ENCODE measurements at places on chromosomes 2 and 18. TPM values are rescaled to one million over a fixed set of nuclear protein-coding genes. Genes with fewer than 3 reads are reported as not detected.

- DNase-seq = no peak
Observed at GRCh38 chr2:55618025-55618274, 528 bp upstream of the PPP4R3B start.

- DNase-seq = no peak
Observed at GRCh38 chr18:9688036-9688741, 19.9 kb upstream of the RAB31 start.

DNA sequence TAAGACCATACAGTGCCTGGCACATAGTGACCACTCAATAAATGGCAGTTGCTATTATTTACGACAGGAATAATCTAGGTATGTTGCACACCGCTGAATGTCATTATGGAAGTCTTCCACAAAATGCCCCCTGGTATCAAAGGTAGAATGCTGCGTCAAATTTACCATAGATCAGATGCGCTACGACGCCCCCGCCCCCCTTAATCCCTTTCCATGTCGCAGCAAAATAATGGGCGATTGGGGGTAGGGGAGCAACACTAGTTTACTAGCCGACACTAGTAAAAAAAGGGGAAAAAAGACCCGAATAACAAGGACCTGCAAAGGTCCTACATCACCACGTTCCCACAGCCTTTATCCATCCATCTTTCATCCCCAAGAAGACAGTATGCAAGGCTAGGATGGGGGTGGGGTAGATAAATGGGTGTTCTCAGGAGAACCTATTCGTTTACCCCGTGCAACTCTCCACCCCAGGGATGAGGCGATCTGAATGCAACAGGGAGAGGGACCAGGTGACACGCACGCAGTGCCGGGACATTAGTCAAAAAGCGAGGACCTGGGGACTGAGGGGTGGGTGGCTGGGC is 455 bp downstream of the PREPL start:
- DNase-seq = no peak

DNA sequence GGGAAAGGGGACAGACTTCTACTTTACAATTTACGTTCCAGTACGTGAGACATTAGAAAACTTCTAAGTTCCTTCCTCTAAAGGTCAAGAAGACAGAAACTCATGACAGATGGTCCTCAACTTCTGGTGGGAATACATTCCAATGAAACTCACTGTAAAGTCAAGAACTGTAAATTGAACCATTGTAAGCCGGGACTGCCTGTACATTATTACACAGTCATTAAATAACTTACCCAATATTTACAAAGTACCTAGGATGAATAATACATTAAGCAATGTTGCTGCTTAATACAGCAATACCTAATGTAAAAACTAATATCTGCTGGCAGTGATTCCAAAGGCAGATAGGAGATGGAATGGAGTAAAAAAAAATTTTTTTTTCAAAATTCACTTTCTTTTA is 51.9 kb downstream of the CDH2 start:
- no peak for DNase-seq

DNA sequence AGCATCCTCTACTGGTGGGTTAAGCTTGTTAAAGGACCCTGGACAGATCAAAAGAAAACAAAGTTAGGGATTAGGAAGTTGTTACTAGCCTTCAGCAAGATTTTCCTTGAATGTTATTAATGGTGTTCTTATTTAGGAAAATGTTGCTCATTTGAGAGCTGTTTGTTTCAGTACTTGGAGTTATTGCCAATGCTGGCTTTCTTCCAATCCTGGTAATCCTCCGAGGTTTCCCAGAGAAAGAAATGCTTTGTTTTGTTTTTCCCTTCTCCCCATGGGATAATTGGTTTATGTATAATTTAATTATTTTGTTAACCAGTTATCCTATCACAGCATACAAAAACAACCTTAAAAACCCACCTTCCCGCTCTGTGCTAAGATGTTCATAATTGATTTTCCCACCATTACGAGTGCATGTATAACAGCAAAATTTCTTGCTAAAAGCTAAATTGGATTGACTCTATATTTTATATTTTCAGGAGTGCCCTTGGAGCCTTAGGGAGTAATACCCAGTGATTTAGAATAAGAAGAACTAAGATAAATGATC is 79.8 kb downstream of the MGAT5 start:
- no peak for DNase-seq

DNA sequence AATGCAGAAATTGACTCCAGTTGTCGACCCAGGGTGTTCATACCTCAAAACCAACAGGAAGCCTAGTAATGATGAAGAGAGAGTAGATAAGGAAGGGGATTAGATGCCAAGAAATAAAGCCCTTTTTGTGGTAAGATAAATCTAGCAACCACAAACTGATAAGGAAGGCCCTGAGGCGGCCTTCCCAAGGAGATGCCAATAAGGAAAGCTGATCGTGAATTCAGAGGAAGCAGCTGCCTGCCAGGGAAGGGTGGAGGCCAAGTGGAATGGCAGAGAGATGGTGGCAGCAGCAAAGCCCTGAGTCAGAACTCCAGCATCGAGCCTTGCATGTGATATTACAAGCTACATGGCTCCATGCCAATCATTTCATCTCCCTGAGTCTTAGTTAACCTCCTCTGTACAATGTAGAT is 126.3 kb downstream of the IRS1 start:
- DNase-seq = peak; percentile 100

Gene ABCG5
- not detected for total RNA-seq

All from A172 (cell line).